Osteocyte (in vitro differentiated cells): ENCODE measurements at places on chromosomes 2 and 18.
A peak's percentile ranks its signal among the peaks of the same experiment; 100 is the strongest.

- DNase-seq = no peak
These were observed 12.0 kb upstream of the DGKD start for GRCh38 chr2:233342301-233342700.

DNA sequence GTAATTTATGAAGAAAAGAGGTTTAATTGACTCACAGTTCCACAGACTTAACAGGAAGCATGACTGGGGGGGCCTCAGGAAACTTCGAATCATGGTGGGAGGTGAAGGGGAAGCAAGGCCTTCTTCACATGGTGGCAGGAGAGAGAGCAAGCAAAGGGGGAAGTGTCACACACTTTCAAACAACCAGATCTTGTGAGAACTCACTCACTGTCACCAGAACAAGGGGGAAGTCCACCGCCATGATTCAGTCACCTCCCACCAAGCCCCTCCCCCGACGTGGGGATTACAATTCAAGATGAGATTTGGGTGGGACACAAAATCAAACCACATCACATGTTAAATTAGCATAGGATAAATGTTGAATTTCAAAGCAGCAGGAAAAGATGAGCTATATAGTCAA is 56.2 kb downstream of the STRADB start:
- no peak for DNase-seq

- DNase-seq = no peak
These were observed 135.1 kb downstream of the DLGAP1 start for GRCh38 chr18:4319738-4320677.

GRCh38 chr2:225100269-225100668 is 58.0 kb upstream of the DOCK10 start:
- DNase-seq = no peak

DNA sequence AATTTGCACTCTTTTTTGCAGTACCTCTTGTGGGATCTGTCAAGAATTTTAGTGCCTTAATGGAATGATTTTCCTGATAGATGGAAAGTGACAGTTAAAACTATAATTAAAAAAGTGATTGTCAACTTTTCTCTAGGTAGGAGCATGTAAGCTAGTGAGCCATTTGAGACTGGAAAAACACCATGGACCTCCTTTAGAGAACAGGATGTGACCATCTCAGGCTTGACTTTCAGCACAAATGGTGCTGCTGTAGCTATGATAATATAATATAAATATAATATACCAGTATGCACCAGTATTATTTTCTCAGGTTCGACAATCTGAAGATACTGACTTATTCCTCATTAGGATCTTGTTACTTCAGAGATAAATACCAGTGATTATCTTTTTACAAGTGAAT is 27.8 kb downstream of the ZNF236 start:
- no peak for DNase-seq

- DNase-seq = no peak
These were observed 529.1 kb upstream of the HNMT start for GRCh38 chr2:137435162-137435561.

GRCh38 chr18:79739440-79739778 is 58.3 kb upstream of the KCNG2 start:
- DNase-seq = no peak

DNA sequence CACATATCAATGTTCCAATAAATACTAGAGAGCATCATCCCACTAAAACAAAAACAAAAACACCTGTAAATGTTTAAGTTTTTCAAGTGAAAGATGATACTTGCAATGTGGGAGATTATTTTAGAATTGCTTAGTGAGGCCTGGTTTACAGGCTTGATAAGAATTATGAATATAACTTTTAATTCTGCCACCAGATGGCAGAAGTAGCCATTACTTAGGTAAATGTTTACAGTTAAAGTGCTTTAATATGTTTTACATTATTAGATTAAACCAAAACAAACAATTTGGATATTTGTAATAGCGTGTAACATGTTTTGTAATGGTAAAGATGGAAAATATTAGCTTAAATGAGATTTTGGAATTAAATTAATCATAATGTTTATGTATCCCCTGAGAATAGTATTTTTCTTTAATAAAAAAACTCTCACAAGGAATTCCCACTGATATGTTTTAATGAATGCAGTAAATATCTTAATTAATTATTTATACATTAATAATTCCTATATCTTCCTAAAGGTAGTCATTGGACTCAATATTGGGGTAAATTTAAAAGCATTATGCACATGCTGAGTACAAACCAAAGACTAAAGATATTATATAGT is 522.0 kb downstream of the SPAG16 start:
- no peak for DNase-seq

GRCh38 chr2:232315049-232315922 is 63.3 kb upstream of the ALPP start:
- no peak for DNase-seq

DNA sequence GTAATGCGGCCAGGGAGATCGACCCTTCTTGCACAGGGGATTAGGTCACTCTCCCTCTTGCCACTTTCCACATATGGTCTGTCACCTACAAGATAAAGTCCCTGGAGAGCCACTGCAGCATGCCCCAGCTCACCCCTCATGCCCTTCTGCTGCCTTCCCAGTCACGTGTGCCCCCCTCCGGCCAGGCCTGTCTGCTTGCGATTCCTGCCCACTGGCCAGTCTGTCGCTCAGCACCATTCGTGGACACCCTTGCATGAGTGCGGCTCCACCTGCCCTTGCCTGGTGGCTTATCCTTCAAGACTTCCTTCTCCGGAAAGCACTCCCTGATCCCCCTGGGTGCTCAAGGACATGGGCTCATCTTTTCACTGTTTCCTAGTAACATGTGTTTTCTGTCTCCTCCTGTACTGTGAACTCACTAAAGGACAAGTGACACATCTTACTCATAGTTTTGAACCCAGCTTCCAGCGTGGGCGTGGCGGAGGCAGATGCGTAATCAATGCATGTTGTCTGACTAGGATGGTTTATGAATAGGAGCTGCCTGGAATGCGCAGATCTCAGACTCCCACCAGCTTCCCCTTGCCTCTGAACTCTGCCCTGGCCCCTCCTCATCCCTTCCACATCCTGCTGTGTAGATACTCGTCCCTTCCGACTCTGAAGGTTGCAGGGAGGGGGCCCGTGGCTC is 7.8 kb upstream of the NT5DC4 start:
- DNase-seq = peak; percentile 77

- DNase-seq = no peak
These were observed 1.5 kb downstream of the ERBB4 start for GRCh38 chr2:212536817-212537725.

DNA sequence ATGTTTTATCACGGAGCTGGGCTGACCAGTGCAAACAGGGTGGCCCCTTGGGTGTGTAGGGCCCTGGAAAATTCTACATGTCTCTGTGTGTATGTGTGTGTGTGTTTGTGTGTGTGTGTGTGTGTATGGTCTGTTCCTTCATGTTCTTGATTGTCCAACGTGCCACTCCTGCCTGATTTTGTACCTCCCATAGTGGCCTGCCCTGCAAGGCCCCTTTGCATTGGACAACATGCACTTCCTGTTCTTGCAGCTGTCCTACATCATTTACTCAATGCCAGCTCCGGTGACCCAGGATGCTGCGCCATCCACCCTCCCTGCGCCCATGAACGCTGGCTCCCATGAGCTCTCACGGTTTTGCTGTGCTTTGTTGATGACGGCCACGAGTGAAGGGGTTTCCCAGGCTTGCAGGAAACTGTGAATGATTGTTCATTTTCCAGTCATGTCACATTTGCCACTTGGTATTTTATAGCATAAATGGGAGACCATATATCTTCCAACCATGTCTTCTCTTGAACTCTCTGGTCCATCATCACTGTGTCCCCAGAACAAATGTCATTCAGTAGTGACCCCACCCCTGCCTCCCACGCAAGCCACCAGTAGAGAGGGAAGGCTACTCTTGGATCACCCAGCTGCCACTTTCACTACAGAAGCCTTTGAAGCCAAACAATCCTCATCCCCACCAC is 69.7 kb upstream of the NCK2 start:
- DNase-seq = no peak

GRCh38 chr2:190666895-190667294 is 18.0 kb downstream of the NAB1 start:
- no peak for DNase-seq

GRCh38 chr2:154554046-154554445 is 144.4 kb upstream of the KCNJ3 start:
- no peak for DNase-seq

DNA sequence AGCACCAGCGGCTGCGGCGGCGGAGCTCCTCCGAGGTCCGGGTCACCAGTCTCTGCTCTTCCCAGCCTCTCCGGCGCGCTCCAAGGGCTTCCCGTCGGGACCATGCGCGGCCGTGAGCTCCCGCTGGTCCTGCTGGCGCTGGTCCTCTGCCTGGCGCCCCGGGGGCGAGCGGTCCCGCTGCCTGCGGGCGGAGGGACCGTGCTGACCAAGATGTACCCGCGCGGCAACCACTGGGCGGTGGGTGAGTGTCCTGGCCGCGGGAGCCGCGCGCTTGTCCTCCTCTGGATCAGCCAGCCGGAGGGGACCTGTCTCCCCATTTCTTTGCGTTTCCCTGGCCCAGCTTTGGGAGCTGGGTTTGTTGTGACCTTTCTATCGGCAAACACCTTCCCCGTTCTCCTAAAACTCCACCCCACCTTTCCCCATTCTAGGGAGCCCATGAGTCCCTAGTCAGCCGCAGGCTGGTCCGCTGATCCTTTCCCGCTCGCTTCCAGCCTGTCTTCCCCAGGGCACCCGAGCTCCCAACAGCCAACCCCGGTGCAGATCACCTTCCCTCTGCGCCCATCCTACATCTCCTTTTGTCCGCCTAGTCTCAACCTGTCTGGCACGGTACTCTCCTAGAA is 316 bp downstream of the GRP start:
- DNase-seq = no peak

GRCh38 chr2:50786345-50786744 is 245.6 kb downstream of the NRXN1 start:
- DNase-seq = no peak

GRCh38 chr2:88077080-88077479 is 9.5 kb downstream of the SMYD1 start:
- peak; percentile 76 for DNase-seq

GRCh38 chr2:75828826-75829225 is 118.1 kb upstream of the GCFC2 start:
- DNase-seq = no peak

DNA sequence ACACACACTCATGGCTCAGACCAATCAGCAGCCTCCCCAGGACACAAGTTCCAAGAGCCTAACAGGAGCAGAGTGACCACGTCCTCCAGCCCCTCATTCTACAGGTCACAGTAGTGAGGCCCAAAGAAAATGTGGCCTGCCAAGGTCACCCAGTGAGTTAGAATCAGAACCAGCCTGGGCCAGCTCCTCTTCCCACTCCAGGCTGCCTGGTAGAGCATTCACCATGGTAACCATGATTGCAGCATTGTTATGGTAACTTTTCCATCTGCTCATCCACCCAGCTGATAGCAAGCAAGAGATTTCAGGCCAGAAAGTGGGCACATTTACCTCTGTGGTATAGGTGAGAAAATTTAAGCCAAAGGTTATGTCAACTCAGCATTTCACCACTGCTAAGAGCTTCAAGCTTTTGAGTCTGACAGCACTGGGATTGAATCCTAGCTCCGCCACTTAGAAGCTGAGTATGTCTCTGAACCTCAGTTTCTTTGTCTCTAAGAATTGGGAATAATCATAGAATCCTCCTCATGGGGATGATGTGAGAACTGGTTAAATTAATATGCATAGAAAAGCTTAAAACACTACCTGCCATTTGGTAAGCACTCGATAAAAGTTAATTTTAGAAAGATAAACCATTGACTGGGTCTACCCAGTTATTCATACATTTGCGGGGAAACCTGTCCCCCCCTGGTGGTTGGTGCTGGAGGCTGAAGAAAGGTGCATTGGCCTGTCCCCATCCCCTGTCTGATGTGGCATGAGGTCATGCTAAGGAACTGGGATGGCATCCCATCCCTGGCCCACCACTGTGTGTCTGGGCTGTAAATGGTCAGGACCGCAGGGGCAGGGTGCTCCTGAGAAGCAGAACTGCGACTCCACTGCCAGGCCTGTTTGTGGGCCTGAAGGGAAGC is 181.5 kb downstream of the KLHL29 start:
- DNase-seq = no peak

GRCh38 chr2:3959372-3959771 is 256.0 kb downstream of the DCDC2C start:
- no peak for DNase-seq

GRCh38 chr18:45722899-45723298 is 1.1 kb upstream of the SLC14A1 start:
- peak; percentile 89 for DNase-seq

GRCh38 chr2:61045999-61046398 is 19.7 kb upstream of the SANBR start:
- DNase-seq = no peak

GRCh38 chr2:118974103-118974993 is 32.4 kb downstream of the MARCO start:
- DNase-seq = peak; percentile 77

- DNase-seq = no peak
These were observed 16.0 kb downstream of the EPG5 start for GRCh38 chr18:45951016-45951714.

GRCh38 chr2:73177645-73178255 is 24.6 kb upstream of the NOTO start:
- DNase-seq = no peak

DNA sequence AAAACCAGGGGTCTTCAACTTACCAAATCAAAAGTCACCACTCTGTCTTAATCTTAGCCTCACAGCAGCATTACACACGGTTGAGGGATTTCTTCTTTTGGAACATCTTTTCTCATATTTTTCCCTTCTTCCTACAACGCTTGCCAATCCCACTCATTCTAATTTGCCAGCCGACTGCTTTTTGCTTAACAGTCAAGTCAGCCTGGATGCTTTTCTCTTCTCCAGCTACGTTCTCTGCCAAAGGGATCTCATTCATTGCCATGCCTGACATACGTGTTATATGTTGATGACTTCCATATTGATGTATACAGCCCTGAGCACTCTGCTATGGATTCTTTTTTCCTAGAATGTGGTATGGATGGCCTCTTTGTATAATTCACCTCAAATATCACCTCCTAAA is 37.3 kb downstream of the CDH19 start:
- DNase-seq = no peak

GRCh38 chr2:28970464-28971160 is 10.5 kb upstream of the TOGARAM2 start:
- no peak for DNase-seq

DNA sequence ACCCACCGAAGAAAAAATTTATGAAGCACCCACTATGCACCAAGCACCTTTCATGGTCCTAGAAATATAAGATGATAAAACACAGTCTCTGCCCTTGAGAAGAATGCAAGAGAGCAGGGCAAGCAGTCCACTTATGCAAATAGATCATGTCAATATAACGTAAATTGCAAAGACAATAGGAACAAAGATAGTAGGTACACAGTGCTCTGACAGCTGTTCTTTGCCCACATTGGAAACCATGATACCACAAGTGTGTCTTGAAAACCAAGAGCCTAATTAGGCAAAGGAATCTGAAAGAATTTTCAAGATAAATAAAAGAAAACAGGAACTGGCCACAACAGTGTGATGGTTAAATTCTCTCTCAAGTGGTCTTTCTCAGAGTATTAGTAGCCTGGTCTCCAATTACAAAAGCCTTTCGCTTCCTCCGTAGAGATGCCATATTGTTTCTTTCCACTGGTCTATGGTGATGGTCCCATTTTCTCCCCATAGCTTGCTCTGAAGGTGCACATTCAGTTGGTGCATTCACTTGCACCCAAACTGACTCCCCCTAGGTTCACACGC is 108.5 kb downstream of the VWC2L start:
- no peak for DNase-seq
